NCI-H1436 treated with DMSO at 0.1 percent for 48 hours (cell line): ENCODE measurements at places on chromosomes 3 and 15.

- no peak for DNase-seq
These were observed 857 bp downstream of the AEN start for GRCh38 chr15:88621789-88622604.

GRCh38 chr15:59532770-59533379, 78.7 kb upstream of the GCNT3 start:
- DNase-seq, result no peak

DNA sequence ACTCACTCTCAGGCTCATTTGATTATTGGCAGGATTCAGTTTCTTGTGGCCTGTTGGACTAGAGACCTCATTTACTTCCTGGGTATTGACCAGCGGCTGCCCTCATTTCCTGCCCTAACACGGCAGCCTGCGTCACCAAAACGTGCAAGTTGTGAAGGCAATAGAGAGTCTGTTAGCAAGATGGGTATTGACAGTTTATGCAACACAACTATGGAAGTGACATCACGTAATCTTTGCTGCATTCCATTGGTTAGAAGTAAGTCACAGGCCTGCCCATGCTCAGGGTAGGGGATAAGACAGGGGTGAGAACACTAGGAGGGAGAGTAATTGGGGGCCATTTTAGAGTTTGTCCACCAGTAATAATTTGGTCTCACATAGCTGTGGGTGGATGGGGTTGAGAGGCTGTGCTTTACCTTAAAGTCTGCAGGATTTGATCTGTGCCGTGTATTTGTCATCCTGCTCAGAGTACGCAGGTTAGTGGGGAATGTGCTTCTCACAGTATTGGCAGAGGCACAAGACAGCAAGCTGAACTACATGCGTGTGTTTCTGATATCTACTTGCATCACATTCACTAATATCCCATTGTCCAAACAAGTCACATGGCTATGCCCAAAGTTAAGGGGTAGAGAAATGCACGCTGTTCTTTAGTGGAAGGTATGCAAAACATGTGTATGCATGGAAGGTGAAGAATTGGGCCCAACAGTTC, 83.3 kb downstream of the EDEM1 start:
- DNase-seq, result no peak

- no peak for DNase-seq
These were observed 334.8 kb downstream of the OCA2 start for GRCh38 chr15:27764339-27764738.

DNA sequence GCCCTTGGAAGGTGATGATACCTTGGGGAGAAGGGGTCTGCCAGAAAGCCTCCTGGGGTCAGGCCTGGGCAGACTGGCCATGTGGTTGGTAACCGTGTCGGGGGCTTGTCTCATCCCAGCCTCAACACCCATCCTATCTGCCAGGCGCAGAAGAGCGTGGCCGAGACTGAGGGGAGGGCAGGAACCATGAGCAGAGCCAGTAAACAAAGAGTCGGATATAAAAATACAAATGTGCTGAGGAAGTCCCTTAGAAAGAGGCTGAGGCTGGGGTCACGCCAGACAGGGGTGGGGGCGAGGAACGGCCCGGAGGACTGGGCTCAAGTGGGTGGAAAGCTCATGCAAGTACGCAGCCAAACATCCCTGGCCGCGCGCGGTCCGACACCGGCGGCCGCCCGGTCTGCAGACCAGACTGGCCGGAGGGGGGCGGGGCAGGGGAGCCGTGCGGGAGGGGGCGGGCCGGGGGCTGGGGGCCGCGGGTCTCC, 1.9 kb downstream of the CAMK2N2 start:
- DNase-seq, result no peak
